Posterior vena cava (tissue), 2 donors: ENCODE measurements at places on chromosomes 13 and 19. TPM values are rescaled to one million over a fixed set of nuclear protein-coding genes. Genes with fewer than 3 reads are reported as not detected.

GRCh38 chr13:32107474-32107873 is 75.9 kb downstream of the FRY start:
- no peak for DNase-seq

DNA sequence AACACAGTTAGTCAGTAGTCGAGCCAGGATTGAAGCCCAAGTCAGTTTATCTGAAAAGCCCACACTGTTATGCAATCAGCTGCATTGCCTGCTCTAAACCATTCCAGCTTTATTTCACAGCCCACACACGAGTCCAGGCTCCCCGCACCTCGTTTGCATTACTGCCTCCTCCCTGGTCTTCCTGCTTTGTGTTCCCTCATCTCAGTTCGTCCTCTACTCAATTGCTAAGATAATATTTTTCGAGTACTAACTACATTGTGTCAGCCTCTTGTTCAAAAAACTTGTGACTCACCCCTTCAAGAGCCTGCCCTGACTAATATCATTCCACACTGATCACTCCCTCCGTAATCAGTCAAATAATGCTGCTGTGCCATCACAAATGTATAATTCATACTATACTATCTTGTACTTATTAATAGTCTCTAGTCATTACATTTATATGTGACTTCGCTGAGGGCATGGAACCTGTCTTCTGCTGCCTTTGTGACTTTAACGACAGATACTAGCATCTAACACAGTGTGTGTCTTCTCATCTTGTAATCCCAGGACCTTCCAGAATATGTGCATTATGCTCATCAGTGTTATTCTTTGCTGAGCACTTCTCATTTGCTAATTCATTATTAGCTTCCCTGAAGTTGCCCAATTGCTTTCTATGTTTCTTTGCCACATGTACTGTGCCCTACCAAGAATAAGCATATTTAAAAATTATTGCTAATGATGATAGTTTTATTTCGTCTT is 26.2 kb upstream of the WDFY2 start:
- no peak for DNase-seq

DNA sequence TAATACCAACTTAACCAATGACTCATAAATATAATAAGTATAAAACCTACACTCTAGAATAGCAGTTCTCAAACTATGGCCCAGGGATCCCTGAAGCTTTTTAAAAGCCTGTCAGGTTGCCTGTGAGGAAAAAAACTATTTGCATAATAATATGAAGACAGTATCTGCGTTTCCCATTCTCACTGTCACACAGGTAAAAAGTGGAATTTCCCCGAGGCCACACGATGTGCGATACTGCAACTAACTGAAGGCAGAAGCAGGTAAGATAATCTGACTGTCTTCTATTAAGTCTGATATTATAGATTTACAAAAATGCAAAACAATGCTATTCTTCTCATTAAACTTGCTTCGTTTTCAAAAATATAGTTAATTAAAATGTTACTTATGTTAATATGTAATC is 52.5 kb upstream of the EEF1AKMT1 start:
- no peak for DNase-seq

GRCh38 chr13:40874138-40874779 is 84.8 kb downstream of the SLC25A15 start:
- DNase-seq: no peak

DNA sequence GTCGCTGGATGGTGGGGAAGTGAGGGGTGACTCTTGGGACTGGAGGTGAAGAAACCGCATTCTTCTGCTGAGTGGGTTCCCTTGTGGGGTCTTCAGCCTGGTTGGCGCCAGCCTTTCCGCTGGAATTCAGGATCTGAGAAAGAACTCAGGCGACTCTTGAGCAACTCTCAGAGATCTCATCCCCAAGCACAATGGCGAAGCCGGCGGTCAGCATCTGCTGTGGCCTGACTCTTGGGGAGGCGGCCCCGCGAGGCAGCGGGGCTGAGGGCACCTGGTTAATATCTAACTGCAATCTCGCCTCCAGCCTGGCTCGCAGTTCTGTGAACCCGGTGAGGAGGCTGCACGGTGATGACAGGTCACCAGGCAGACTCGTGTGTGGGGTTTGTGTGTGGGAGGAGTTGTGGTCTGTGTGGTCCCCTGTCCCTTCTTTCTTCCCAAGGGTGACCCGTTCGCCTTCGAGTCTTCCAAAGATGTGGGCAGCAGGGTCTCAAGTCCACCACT is 883 bp downstream of the ZNF441 start:
- DNase-seq: peak; percentile 86

DNA sequence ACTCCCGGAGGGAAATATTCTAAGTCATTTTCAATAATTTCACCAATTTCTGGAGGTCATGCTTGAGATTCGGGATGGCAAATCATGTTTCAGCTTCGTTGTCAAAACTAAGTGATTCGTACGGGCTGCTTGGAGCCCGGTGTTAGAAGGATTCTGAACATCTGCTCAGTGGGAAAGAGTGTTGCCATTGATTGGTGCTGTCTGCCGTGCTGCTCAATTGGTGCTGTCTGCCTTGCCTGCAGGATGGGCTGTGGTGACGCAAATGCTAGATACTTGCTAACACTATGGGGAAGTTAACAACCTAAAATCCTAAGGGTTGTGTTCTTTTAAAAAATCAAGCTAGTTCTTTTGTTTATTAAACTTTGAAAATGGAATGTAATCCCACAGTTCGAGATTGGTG is 17.3 kb upstream of the CACNG8 start:
- no peak for DNase-seq

- DNase-seq: peak; percentile 0
These were observed 811 bp upstream of the ZNF8 start for GRCh38 chr19:58277748-58278540.

- DNase-seq: no peak
These were observed 19.4 kb upstream of the ESD start for GRCh38 chr13:46816371-46816770.

DNA sequence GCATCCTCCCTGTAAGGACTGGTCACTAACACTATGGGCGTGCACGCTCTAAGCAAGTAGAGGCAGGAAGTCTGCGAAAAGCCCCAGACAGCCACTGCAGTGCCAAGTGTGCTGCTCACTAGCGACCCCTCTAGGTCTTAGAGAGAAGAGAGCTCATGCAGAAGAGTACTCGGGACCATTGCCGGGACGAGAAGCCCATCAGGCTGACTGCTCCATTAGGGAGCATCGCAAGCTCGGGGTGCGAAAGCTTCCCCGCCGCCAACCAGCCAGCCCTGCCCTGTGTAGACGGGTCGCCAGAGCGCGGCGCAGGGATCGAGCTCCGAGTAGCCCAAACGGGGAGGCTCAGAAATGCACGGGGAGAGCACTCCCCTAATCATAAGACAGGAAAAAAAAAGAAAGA is 16.6 kb downstream of the POU4F1 start:
- DNase-seq: no peak

- DNase-seq: no peak
These were observed 10.0 kb downstream of the ATP7B start for GRCh38 chr13:52001120-52001731.

GPR18 gene
- not detected for total RNA-seq

LAIR1 gene
- total RNA-seq: 18.3 TPM

CGB8 gene
- total RNA-seq: not detected

NALCN gene
- total RNA-seq: 18.9 TPM

SLAIN1 gene
- 6.4 TPM for total RNA-seq

GYS1 gene
- total RNA-seq: 39.5 TPM

SIGLECL1 gene
- not detected for total RNA-seq

ELANE gene
- total RNA-seq: 0.33 TPM
